ENCODE measurements at places on chromosomes 5 and 9.
A peak's percentile ranks its signal among the peaks of the same experiment; 100 is the strongest.

DNA sequence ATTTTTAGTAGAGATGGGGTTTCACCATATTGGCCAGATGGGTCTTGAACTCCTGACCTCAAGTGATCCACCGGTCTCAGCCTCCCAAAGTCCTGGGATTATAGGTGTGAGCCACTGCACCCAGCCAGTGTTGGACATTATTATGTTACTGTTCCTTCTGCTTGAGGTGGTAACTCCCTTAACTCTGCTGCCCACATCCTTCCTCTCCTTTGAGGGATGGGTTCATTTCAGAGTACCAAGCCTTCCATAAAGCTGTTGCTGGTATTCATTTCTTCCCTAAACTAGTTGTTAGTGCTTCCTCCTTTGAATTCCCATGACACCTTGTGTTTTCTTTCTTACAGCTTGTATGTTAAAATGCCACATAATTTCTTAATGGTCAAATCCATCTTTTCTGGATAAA lies 54.0 kb downstream of the CTNNA1 start:
- no peak for DNase-seq

DNA sequence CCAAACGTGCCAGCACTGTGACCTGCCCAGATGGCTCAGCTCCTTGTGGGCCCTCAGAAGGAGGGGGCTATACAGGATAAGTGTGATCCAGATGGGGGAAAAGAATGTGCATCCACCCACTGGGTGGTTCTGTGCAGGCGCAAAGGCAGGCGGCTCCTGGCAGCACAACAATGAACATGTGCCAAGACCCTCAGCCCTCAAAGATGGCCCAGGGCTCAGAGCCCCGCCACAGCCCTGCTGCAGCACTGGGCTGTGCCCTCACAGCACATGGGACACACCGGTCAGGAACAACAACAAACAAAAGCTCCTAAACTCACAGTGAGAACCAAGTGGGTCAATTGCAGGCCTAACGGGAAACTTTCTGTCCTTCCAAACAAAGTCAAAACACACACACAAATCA lies 4.7 kb downstream of the SEMA4D start:
- no peak for DNase-seq

GRCh38 chr9:68705531-68706362 lies 707 bp downstream of the PIP5K1B start:
- DNase-seq, result peak; percentile 2

DNA sequence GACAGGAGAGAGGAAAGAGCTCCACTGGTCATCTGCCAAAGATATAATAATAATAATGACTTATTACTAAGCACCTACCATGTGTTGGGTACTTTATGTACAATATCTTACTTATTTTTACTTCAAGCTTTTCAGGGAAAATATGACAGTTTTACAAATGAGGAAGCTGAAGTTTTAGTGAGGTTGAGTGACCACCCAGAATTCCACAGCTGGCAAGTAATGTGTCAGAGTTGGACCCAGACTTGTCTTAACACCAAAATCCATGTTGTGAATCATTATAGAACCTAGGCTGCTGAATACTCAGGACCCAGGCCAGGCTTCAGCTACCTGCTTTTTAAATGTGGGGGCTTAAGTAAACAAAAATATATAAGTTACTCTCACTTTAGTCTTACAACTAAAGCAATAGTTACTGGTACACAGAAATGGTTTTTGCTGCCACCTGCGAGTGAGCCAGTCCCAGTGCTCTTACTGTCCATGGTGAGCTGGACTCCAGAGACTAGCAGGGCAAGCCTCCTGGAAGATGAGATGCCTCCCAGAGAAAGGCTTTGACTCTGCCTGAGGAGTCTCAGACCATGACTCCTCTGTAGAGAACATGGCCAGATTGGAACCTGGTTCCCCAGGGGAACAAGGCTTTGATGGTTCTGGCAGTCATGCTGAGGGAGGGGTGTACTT lies 29.9 kb downstream of the RUSC2 start:
- DNase-seq, result peak; percentile 80

- peak; percentile 76 for DNase-seq
Measured at GRCh38 chr9:1231998-1232919, 182.1 kb downstream of the DMRT2 start.

GRCh38 chr5:139473565-139473964 lies 2.8 kb downstream of the SMIM33 start:
- no peak for DNase-seq

- DNase-seq, result no peak
Measured at GRCh38 chr9:72382405-72382804, 17.4 kb upstream of the ZFAND5 start.

- peak; percentile 22 for DNase-seq
Measured at GRCh38 chr9:35962126-35962906, 4.4 kb upstream of the OR2S2 start.

DNA sequence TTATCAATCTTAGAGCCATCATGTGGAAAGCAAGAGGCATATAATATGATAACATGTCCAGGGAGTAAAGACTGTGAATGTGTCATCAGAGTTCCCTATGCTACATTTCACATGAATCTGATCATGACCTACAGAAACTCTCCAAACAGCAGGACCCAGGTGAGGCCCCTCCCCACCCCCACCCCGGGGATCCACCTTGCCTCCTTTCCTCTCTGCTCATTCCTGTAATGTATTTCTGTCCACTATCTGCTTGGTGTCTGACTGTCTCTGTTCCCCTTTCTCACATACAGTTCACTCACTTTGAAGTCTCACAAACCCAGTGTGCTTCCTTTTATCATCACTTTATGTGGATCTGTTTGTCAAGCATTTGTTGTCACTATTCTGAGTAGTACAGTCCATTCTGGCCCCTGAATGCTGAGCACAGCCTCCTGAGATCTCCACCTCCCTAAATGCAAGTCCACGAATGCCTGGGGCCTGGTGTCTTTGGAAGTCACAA lies 76.4 kb upstream of the SMARCA2 start:
- DNase-seq, result no peak

DNA sequence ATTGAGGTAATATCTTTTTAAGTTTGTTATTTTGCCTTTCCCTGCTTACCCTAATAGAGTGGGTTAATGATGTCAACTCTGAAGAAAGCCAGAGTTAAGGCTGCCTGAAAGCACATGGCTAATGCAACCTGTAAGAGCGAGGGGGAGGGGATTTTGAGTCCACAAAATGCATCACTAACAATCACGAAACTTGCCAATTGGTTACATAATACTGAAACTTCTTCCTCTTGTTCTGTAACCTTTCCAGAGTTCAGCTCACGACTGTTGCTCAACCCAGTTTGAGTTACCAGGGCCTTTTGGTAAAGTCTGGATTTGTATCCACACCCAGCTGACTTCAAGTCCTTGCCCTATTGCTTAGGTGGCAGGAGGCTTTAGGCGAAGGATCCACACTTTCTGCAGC lies 308.8 kb downstream of the EFNA5 start:
- peak; percentile 13 for DNase-seq

DNA sequence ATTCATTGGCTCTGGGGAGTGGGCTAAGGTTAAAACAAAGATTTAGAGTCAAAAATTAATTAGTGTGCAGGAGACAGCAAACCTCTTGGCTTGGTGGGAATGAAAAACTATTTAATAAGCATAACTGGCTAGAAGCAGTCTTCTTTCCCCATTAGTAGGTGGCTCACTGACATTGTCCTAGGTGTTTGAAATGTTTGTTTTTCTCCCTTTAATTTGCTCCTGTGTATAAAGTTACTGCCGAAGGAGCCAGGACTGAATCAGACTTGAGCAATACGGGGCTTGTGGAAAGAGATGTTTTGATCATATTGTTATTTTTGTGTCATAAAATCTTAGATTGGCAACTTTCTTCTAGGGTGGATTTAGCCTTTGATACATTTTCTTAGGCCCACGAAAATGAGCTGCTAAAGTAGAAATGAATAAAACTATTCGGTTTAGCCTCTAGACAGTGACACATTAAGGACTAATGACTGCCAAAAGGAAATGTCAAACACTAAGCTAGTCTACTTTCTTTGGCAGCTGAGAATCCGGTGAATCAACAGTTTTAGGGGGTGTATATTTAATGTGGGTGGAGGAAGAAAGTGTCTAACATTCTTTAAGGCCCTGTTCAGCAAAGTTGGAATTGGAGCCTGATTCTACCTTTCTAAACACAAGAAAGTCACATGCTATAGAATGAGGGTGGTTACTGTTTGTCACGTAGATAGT lies 30.2 kb downstream of the LRRTM2 start:
- DNase-seq, result peak; percentile 73

DNA sequence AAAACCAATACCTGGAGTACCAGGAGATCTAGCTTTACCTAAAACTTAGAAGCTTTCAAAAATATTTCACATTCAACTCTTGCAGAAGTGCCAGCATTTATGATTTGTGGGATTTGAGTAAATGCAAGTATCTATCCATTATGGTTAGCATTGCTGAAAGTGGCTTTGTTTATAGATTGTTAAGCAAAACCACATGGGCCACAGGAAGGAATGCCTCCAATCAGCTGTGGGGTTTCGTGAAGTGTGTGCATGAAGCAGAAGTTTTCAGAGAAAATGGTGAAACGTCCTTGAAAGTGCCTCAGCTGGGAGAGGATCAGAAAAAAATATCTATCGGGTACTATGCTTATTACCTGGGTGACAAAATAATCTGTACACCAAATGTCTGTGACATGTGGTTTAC lies 4.2 kb downstream of the LECT2 start:
- DNase-seq, result no peak

- no peak for DNase-seq
Measured at GRCh38 chr5:74429495-74429894, 211.0 kb downstream of the ENC1 start.

DNA sequence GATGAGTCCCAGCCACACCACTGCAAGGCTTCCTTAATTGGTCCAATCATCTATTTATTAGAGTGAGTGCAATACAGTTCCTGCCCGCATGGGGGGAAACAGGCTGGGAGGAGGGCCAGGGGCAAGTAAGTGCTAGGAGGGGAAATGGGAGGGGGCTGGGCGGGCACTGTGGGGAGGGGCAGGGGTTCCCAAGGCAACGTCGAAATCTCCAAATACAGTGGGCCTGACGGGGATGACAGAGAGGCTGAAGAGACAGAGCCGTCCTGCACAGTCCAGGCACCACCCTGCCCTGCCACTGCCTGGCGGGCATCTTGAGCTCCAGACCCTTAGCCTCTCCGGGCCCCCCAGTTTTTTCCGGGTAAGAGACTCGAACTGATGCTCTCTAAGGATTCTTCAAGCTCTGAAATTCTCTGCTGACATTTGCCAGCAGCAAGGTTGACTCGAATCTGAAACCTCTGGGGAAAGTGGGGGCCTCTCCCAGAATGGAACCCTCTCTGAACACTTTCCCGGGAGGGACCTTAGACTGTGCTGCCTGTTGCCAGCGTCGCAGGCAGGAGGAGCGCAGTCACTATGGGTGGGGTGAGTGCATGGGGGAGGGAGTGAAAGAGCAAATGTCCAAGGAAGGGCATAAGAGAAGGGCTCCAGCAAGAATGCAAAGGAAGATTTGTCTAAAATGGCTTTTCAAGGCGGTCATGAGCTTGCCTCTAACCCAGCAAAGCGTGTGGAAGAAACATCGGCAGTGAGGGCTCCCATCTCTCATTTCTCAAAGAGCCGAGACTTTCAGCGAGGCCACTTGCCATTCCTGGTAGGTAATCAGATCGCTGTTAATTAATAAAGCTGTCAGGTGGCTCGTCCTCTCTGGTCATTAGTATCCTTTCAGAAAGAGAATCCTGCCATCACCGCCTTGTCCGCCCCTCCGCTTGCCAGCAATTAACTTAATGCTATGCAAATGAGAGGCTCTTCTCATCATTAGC lies 99.0 kb downstream of the GTF3C4 start:
- peak; percentile 74 for DNase-seq
